ENCODE measurements at places on chromosomes 6 and 20.

DNA sequence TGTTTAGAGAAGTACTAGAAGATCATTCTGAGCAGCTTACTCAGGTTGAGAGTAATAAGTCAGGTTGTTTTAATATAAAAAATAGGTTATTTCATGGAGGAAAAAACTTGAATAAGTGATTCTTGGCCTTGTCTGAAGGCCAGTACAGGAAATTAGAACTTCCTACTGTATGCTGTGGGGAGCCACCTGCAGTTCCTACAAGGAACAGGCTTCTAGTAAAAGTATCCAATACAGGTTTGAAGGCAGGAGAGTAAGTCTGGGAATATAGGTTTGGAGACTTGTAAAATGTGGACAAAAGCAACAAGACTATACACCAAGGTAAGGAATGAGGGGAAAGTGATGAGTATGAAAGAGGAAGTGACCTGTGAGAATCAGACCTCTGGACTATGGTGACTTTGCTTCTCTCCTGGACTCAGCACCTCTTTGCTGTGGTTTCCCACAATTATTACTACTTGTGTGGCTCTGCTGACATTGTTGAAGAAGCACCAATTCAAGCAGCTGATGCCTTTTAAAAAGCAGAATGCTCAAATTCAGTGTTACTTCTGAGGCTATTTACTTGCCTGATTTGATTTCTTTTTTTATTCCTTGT lies 278.6 kb downstream of the TBC1D7 start:
- DNase-seq, result no peak

- DNase-seq, result no peak
These were observed 14.0 kb downstream of the DEFB110 start for GRCh38 chr6:50007819-50008218.

DNA sequence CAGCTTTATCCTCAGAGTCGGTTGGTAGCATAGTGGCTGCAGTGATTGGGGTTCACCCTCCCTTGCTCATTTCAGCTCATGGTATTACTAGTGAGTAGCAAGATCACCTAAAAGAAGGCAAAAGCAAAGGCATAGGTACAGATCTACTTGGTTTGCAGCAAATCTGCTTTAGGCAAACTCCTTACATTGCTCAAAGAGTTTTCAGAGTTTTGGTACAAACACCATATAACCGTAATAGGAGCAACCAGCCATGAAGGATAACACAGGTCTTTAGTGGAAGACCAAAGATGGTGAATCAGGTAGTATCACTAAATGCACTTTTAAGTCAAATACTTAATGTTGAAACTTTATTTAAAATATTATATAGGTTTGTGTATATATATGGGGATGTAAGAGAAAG lies 172.9 kb downstream of the ARID1B start:
- DNase-seq, result no peak

GRCh38 chr20:11810311-11811083 lies 107.2 kb upstream of the BTBD3 start:
- no peak for DNase-seq

GRCh38 chr20:31781945-31782344 lies 37.2 kb upstream of the MYLK2 start:
- no peak for DNase-seq

DNA sequence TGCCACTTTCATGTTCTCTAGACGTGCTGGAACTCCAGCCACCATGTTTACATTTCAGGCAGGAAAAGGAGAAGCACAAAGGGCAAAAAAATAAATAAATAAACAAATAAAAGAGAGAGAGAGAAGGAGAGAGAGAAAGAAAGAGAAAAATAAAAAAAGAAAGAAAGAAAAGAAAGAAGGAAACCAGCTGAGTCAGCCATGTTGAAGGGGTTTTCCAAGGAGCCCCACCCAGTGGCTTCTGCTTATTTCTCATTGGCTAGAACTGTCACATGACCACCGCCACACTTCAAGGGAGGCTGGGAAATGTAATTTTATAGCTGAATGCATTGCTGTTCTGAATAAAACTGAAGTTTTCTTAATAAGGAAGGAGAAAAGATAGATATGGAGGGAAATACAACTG lies 71.1 kb downstream of the BFSP1 start:
- no peak for DNase-seq

- DNase-seq, result no peak
These were observed 166.4 kb upstream of the PRND start for GRCh38 chr20:4555188-4555890.

- DNase-seq, result no peak
These were observed 167.5 kb downstream of the SOD2 start for GRCh38 chr6:159525445-159526025.

GRCh38 chr6:98841621-98842341 lies 7.4 kb downstream of the POU3F2 start:
- DNase-seq, result no peak

- DNase-seq, result no peak
These were observed 286.6 kb downstream of the KIF16B start for GRCh38 chr20:16286601-16287000.

GRCh38 chr6:157867155-157867559 lies 44.1 kb downstream of the SNX9 start:
- DNase-seq, result no peak

- no peak for DNase-seq
These were observed 8.3 kb downstream of the OARD1 start for GRCh38 chr6:41063884-41064285.

GRCh38 chr6:46530896-46531295 lies 39.6 kb upstream of the RCAN2 start:
- no peak for DNase-seq

DNA sequence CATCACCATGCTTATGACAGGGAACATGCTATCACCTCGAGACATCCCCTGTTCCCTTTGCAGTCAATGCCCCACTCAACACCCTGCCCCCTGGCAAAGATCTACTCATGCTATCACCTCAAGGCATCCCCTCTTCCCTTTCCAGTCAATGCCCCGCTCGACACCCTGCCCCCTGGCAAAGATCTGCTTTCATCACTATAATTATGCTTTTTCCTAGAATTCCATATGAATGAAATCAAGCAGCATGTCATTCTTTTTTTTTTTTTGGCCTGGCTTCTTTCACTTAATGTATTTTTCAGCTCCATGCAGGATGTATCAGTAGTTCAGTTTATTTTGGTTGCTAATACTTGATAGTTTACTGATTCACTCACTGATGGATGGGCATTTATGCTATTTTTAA lies 554.9 kb downstream of the CDH26 start:
- no peak for DNase-seq

DNA sequence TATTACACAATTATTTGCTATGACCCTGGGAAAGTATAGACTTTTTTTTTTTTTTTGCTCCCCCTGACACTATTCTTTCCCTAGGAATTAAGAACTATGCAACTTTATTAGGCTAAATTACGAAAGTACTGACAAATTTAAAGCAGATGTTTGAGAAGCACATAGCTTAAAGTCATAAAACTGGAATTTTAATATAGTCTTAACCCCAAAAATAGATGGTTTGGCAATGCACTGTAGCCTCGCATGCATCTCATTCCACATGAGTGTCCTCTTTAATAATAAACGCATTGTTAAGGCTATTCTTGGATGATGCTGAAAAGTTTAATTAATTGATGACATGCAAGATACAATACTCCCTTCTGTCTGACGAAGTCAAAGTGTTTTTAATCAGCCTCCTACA lies 49.3 kb downstream of the TBC1D7 start:
- no peak for DNase-seq

- DNase-seq, result no peak
These were observed 3.7 kb upstream of the KAT14 start for GRCh38 chr20:18133962-18134361.

GRCh38 chr6:141580131-141580530 lies 552.6 kb upstream of the GJE1 start:
- no peak for DNase-seq

DNA sequence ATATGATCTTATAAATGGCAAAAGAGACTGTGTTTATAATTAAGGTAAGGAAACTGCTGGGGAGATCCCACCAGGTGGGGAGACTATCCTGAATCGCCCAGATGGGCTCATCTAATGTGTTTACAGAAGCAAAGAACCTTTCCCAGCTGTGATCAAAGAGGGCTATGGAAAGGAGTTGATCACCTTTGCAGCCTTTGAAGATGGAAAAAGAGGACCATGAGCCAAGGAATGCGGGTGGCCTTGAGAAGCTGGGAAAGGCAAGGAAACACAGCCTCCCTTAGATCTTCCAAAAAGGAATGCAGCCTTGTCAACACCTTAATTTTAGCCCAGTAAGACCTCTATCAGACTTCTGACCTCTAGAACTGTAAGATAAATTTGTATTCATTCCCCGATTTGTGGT lies 66.5 kb upstream of the ADGRG6 start:
- no peak for DNase-seq
